ENCODE measurements at places on chromosomes 13 and 19.

DNA sequence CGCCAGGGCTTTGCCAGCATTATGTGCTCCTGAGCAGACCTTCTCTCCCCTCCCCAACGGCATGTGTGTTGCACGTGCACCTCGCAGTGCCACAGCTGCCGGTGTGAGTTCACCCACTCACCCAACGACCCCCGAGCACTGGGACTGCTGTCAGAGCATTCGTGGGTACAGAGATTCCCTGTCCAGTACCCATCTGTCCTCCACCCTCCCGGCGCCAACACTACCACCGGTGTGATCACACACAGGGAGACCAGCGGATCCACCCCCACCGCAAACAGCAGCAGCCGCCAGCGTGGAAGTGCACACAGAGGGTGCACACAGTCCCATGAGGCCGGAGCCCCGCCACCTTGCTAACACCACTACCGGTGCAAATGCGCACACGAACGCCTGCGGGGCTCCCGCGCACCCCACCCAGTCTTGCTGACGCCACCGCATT lies 15.9 kb downstream of the LILRA1 start:
- DNase-seq = peak; percentile 84

DNA sequence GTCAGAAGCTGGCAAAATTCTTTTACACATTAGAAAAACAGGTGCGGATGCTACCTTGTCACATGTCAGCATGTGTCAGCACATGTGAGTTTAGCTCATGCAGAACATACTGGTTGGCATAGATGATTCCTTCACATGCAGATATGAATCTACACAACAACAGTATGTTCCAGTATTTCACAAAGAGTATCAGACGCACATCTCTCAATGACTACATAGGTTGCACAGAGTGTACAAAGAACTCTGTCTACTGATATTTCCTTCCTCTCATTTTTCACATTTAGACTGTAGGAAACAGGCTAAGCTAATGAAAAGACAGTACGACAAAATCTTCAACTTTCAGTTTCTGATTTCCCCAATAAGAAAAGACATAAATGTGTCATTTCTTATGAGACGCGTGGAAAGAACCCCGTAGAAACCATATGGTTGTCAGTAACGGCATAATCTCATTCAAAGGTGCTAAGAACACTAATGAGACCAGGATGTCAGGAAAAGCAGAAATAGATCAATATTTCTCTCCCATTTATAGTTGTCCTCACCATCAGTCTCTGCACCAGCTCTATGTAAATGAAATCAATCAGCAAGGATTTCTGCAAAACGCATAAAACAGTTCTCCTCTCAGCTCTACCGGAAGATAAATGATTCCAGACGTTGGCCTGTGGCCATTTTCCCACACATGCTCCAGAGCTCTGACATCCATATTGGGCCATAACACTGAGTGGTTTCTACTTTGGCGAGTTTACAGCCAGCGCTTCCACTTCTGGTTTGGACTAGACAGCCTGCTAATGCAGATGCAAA lies 81.2 kb downstream of the STARD13 start:
- DNase-seq = no peak

DNA sequence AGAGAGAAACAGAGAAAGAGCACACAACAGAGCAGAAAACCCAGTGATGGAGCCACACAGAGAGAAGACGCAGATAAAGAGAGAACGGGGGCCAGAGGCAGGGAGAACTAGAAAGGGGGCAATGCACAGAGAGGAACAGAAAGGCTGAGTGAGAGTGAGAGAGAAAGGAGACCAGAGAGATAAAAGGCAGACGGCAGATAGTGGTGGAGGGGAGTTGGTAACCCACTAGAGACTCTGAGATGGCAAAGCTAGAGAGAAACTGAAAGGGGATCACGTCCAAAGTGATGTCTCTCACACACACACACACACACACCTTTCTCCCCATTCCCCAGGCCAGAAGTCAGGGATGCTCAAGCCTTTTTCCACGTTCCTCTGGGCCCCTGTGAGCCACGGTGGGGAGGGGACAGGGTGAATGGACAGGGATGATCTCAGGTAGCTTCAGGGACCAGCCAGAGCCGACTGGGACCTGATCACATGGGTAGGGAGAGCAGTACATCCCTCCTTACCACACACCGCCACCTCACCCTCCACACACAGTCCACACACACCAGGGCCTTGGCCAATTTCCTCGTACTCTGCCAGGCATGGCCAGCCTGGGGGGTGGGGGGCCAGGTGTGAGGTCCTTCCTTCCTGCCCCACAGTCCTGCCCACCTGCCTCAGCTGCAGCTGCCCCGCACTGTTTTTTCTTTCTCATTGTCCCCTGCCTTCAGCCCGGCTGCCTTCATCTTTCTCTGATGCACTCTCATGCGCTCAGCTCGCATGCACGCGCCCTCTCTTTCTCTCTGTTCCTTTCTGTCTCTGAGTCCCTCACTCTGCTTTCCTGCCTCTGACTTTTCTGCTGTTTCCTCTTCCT lies 22.5 kb upstream of the POU2F2 start:
- DNase-seq = no peak

DNA sequence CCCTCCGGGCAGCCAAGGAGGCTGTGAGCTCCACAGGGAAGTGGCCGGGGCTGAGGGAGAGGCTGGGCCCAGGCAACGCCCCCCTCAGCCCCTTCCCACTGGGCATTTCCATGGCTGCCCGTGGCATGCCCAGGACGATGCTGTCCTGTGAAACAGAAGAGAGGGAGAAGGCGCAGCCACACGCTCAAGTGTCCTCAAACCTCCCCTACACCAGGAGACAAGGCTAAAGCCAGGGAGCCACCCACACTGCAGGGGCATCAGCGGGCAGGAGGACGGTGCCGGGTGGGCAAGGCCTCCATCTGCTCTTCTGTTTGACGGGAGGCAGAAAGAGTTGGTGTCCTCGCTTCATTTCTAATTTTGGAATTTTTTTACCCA lies 14.2 kb upstream of the PROZ start:
- peak; percentile 6 for DNase-seq

GRCh38 chr13:49342454-49342853 lies 94.7 kb downstream of the CDADC1 start:
- no peak for DNase-seq

- DNase-seq = no peak
These were observed 2.2 kb downstream of the ABCC4 start for GRCh38 chr13:95298971-95299621.

- DNase-seq = no peak
These were observed 3.0 kb downstream of the GTPBP3 start for GRCh38 chr19:17340302-17340870.

GRCh38 chr19:7921302-7921966 lies 1.3 kb downstream of the SNAPC2 start:
- no peak for DNase-seq

- no peak for DNase-seq
These were observed 275.6 kb downstream of the TSHZ3 start for GRCh38 chr19:31073485-31074198.

- no peak for DNase-seq
These were observed 156.6 kb downstream of the IRS2 start for GRCh38 chr13:109629737-109630136.

DNA sequence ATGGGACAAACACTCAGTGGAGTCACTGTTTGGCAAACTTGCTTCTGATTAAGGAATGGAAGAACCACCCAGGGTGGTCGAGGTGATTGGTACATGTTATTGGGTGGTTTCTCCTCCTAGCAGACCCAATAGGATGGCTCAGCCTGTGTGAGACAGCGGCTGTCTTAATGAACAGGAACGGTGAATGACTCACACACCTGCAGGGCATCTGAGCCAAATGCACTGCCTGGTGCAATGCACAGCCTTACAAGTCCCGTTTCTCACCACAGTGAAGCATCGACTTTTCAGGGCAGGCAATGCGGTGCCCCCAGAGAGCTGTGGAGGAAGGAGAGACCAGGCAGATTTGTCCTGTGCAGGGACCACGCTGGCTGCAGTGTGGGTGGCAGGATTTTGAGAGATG lies 238.5 kb downstream of the FGF9 start:
- no peak for DNase-seq

DNA sequence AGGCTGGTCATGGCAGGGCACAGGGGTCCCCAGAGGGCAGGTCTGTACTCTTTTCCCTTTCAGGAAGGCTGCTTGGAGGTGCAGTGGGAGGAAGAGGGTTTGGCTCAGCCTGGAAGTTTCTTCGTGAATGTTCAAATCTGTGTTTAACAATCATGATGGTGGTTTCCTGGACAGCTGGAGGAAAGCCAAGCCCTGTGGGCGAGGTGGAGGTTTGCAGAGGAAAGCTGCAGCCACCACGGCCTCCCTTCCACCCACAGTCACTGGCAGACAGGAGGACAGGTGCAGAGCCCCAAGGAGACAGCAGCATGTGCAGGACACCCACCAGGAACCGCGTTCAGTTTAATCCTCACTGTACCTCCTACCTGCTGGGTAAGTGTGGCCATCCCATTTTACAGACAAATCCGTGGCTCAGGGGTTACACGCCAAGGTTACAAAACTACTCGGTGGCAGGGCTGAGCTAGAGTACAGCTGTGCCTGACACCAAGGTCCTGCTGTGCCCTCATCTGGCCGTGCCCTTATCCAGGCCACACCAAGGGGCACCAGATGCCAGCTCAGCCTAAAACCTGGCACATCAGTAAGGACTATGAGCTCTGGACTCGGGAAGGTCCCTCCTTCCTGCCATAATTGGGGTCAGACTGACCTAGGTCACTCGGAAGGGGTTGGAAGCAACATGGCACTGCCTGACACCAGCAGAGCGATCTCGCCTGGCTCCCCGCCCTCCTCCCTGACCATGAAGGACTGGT lies 34.1 kb downstream of the SUGP2 start:
- no peak for DNase-seq

GRCh38 chr19:53132141-53132991 lies at the start of gene ZNF415:
ZNF415 (minus strand) TSS chr19:53132910; CDS start chr19:53122676, 10,234 bp downstream.
- no peak for DNase-seq

GRCh38 chr19:45104658-45105349 lies 11.8 kb downstream of the PPP1R37 start:
- DNase-seq = no peak

DNA sequence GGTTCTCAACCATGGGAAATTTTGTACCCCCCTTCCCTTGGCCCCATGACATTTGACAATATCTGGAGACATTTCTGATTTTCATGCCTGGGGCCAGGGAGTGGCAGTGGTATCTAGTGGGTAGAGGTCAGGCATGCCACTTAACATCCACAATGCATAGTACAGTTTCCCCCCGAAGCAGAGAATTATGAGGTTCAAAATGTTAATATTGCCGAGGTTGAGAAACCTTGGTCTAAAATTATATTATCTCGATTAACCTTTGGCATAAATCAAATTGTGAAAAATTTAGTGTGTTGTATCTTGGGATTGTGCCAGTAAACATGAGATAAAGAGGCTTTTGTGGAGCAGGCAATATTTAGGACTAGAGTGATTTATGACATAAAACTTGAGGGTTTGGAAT lies 147.9 kb downstream of the LMO7 start:
- DNase-seq = no peak

GRCh38 chr19:40466219-40466984 lies 399 bp upstream of the SPTBN4 start:
- DNase-seq = no peak

- DNase-seq = no peak
These were observed 15.1 kb upstream of the EMP3 start for GRCh38 chr19:48310227-48310626.

- no peak for DNase-seq
These were observed 2020.1 kb upstream of the PCDH20 start for GRCh38 chr13:63435667-63436324.

DNA sequence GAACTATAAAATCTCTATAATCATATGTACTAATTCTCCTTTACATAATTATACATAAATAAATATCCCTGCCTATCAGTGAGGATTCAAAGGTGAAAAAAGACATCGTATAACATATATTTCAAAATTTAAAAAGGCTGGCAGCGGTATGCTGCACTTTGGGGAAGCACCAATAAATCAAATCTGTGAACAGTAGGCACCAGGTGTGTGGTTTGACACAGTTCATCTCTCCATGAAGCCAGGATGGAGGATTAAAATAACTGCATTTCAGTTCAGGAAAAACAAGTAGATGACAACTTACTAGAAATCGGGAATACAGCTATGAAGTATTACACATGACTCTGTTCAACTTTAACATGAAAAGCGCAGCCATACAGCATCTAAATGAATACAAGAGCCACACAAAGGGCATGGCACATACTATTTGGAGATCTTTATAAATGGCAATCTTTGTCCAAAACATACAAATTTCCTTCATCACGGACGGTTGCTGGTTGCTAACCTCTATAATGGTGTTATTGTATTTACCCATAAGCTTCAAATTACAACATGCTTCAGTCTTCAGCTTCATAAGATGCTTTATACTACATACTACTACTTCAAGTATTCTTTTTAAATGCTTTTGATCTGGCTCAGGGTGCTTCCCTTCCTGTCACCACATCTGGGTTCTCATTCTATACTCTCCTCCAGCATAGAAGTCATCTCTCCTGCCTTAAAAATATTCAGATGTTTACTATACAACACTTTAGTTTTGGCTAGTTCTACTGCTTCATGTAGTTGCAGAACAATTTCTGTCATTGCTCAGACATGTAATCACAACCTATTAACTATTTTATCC lies 128.7 kb downstream of the KLF12 start:
- no peak for DNase-seq

DNA sequence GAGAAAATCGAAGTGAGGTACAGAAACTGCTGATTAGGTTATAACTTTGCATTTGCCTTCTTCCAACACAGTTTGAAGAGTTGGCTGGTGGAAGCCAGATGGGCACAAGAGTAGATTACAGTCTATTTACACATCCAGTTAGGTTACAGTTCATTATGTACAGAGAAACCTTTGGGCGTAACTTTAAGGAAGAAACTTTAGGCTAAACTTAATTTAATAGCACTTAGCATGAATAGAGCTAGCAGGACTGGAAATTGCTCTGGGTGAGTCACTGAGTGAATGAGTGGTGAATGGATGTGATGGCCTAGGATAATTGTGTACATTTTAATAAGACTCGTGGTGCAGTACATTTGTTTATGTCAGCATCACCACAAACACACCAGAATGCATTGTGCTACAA lies 62.9 kb upstream of the KLHL1 start:
- DNase-seq = no peak

GRCh38 chr13:40063703-40064102 lies 408.2 kb downstream of the COG6 start:
- DNase-seq = no peak

GRCh38 chr19:455851-456546 lies 4.8 kb downstream of the SHC2 start:
- no peak for DNase-seq

- DNase-seq = no peak
These were observed 1.8 kb downstream of the ZFR2 start for GRCh38 chr19:3866910-3867638.

- DNase-seq = no peak
These were observed 20.4 kb downstream of the PCID2 start for GRCh38 chr13:113187883-113188665.

GRCh38 chr13:102293723-102294122 lies 108.1 kb downstream of the FGF14 start:
- DNase-seq = no peak

GRCh38 chr13:38636761-38637160 lies 50.1 kb upstream of the FREM2 start:
- no peak for DNase-seq

GRCh38 chr19:56245121-56245740 lies 27.3 kb upstream of the EDDM13 start:
- DNase-seq = no peak

Measured in vagina (tissue), 2 donors.